ENCODE measurements at places on chromosomes 5 and 9. TPM values are rescaled to one million over a fixed set of nuclear protein-coding genes. Genes with fewer than 3 reads are reported as not detected.

GRCh38 chr9:1514776-1515363 is 464.7 kb downstream of the DMRT2 start:
- no peak for DNase-seq

GRCh38 chr9:35716230-35716629 is 15.8 kb downstream of the TLN1 start:
- DNase-seq = no peak

DNA sequence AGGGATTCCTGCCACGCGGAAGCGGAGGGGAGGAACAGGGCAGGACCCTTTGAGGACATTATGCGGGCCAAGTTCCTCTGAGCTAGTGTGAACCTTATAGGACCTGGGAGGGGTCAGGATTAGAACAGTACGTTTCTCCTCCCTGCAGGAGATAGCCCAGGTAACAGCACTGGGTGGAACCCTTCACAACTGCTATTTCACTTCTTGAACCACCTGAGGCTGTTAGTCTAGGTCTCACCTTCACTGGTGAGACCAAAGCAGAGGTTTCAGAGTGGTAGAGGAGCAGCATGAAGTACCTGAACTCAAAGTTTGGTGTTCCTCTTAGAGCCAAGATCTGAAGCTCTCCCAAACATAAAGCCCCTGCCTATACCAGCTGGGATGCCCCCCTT is 832 bp downstream of the EIF4EBP3 start:
- no peak for DNase-seq

DNA sequence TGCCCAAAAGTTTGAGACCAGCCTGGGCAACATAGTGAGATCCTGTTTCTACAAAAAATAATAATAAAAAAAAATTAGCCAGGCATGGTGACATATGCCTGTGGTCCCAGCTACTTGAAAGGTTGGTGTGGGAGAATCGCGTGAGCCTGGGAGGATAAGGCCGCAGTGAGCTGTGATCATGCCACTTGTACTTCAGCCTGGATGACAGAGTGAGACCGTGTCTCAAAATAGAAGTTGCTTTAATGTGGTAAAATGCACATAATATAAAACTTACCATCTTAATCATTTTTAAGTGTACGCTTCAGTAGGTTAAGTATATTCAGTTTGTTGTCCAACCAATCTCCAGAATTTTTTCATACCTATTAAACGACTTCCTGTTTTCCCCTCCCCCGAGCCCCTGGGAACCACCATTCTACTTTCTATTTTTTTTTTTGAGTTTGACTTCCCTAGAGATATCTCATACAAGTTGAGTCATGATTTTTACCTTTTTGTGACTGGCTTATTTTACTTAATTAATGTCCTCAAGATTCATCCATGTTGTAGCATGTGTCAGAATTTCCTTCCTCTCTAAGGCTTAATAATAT is 120.1 kb upstream of the POC5 start:
- DNase-seq = no peak

DNA sequence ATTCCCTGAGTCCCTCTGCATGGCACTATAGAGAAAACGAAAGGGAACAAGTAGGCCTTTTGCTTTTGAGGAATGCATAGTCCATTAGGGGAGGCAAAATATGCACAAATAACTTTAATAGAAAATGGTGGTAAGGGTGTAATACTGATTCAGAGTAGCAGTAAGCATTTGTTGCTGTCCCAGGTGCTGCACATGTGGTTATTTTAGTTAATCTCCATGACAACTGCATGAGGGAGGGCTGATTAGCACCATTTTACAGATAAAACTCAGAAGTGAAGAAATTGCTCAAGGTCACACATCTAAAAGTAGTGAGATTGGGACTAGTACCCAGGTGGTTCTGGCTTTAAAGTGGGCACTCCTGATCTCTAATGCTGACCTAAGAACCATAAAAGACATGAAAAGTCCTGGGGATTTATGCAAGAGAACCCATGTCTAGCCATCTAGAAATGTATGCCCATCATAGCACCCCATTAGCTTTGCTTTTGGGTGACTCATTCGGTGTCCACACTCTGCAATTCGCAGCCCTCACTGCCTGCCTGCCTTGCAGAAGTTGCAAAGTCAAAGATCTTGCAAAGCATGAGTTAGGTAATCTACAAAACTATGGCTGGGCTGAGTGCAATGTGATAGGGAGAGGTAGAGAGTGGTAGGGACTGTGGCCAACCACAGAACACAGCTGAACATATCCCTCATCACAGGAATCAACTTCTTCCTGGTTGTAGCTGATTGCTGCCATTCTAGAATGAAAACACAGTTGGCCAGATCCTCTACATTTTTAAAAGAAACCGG is 195.2 kb downstream of the PTTG1 start:
- no peak for DNase-seq

GRCh38 chr5:154346427-154346826 is 99.4 kb upstream of the SAP30L start:
- no peak for DNase-seq

DNA sequence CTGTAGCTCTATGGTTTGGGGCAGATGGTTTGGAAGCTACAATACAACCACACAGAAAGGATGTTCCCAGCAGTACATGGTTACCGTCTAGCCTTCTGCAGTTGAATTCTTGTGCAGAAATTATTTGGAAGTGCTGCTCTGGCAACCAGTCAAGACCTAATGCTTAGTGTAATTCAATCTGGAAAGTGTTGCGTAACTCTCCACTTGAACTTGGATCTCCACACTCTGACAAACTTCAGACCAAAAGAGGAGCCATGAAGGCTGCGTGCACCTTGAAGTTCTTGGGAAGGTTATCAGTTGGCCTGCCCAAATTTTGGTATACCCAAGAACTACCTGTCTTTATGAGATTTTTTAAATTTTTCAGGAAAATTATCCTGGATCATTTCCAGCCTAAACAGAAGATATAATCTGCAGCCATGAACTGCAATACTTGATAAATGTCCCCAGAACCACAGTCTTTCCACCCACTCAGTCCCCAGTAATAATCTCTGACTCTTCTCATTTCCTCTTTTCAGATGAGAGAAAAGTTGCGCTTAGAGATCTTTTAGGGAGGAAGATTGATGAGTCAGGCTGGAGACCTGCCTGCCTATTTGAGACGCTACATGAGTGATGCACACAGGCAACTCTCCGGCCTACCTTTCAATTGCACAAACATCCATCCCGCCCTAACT is 159.9 kb downstream of the FANCC start:
- DNase-seq = peak; percentile 63

DNA sequence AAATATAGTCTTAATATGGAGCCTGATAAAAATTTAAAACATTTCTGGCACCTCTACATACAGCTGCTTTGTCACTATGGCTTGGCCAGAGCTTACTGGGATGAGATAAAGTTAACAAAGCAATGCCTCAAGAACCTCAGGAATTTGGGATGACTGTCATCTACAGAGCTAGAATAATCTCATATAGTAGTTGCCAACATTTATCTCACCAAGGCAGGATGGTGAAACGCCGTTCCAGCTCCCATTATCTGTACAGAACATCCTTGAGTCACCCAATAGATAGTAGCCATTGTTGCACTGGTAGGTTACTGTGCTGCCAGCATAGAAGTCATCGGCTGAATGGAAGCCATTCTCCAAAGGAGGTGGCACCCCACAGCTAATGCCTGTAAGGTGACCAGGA is 94.6 kb upstream of the TXNDC8 start:
- no peak for DNase-seq

GRCh38 chr9:76223749-76224340 is 170.4 kb downstream of the RFK start:
- DNase-seq = no peak

DNA sequence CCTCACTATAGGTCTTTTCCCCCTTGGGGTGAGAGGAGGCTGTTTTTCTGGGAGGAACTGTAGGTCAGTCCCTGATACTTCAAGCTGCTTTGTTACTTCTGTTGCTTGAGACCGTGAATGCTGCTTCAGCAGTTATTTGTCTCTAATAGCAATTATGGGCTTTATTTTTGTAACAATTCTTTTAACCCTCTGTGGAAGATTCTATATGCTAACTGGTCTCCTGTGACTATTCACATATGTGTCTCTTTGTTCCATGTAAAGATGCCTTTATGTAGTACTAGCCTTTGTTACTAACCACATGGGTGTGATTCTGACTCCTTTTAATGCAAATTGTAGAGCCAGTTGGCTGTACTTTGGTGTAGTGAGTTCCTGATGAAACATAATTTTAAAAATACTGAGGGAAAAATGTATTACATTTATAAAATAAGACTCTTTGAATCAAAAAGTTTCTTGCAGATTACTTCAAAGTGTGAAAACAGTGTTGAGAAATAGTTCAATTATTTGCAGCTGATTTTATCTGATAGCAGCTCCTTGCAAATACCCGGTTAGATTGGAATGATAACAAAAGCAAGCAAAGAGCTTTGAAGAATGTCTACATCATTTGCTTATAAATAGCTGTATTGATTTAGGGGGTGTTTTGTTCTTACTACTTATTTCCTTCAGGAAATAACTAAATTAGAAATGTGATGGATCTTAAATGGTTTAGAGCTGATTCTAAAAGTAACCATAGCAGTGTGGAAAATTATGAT is 46.6 kb downstream of the ANGPTL2 start:
- DNase-seq = no peak

- DNase-seq = no peak
Observed at GRCh38 chr5:264338-264737, 7.1 kb upstream of the PDCD6 start.

- DNase-seq = no peak
Observed at GRCh38 chr5:175456105-175456742, 12.2 kb upstream of the DRD1 start.

DNA sequence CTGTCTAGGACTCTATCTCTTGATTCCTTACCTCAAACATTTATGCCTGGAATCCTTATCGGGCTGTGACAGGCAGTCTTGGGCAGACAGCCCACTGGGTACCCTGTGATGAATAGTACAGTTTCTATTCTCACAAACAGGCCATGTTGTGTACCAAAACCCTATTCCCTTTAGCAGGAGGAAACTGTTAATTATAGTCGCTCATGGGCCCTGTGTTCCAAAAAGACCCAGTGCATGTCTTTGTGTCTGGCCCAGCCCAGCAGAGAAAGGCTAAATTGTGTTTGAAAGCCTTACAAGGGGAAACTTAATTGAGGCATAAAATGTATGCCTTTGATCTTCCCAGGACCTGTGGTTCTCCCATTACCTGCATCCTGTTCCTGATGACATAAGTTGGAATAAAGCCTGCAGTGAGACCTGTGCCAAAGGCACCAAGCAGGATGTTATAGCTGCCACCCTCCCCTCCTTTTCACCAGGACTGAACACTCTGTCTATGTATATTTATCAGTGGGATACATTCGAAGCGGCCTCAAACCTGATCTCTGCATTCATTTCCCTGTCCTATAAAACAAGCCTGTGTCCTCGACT is 43.3 kb downstream of the TLR4 start:
- no peak for DNase-seq

DNA sequence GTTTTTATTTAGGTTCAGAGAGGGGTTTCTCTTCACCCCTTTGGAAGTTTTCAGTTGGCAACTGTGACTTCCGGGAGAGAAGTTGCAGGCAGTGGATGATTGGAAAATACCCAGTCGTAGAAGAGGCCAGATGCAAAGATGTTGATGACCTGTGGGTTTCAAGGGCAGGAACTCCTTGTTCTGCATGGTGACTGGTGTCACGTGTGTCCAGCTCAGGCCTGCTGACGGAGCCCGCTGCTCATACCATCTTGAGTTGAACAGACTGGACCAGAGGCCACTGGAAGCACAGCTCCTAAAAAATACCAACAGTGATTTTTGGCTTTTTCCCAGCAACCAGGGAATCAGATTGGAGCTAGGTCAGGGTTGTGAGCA is 243.9 kb upstream of the KLF4 start:
- no peak for DNase-seq

DNA sequence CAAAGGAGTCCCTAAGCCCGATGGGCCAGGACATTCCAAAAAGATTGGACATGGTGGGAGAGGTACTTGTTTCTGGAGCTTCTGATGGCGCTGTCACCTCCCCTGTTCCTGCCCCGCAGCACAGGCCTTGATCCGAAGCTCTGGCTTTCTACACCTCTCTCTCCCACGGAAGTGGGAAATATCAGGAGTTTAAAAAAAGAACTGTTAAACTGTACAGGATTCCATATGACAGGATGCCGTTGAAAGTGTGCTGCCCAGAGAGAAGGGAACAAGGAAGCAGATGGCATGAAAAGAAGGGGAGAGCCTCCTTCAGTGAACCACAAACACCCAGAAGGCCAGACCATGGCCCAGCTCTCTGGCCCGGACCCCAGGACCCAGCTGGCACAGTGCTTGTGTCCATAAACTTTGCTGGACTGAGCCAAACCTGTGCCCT is 26.8 kb upstream of the SLC2A8 start:
- no peak for DNase-seq

DNA sequence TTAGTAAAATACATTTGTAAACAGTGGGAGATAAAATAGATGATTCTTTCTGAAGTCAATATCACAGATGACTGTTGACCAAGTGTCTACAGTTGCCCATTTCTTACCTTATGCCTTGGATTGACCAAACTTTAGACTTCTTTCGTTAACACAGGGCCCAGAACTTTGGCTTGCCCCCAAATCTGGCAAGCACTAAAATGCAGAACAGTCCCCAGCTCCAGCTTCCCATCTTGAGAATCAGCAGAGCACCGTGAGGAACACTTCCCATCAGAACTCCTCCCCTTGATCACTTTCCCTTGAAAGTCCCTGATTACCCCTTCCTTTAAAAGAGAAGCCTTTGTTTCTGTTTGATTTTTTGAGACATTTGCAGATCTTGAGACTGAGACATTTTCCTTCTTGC is 1039.9 kb downstream of the TLE1 start:
- DNase-seq = no peak

GRCh38 chr5:58088941-58089340 is 370.9 kb downstream of the PLK2 start:
- no peak for DNase-seq

DNA sequence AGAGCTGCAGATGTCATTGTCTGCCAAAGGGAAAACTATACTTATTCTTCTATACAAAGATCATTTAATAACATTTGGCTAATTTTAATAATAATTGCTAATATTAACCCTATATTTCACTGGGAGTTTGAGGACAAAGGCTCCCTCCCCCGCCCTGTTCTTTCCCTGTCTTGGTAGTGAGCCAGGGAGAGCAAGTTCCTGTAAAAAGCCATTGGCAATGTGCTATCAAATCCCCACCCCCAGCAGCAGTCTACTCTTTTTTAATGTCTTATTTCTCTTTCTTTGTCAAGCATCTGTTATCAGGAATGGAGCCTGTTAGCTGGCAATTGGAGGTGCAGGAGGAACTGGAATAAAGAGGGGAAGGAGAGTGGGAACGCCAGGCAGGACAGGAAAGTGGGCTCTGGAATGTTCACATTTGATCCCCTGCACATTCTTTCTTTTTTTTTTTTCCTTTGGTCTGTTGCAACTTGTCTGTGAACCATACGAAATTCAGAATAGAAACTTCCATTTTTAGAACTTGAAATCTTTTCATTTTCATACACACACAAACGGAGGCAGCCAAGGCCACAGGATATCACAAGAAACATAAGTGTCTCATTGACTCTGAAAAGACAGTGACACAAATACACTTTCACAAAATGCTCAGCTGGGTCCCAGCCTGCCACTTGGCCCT is 664.8 kb upstream of the ZNF608 start:
- DNase-seq = no peak

PCAT7 gene
- total RNA-seq = 0.94 TPM

ACSL6 gene
- total RNA-seq = 0.81 TPM

HRH2 gene
- total RNA-seq = 5.7 TPM

TUSC1 gene
- 13.3 TPM for total RNA-seq

HMCN2 gene
- total RNA-seq = 9.5 TPM

CMYA5 gene
- total RNA-seq = 33.4 TPM

ST6GALNAC4 gene
- 25.8 TPM for total RNA-seq

VDAC1 gene
- 167 TPM for total RNA-seq

PSMD5 gene
- 53.4 TPM for total RNA-seq

ALDH1A1 gene
- total RNA-seq = 18.7 TPM

IL7R gene
- 34.9 TPM for total RNA-seq

F12 gene
- total RNA-seq = 1.3 TPM

CCT5 gene
- 158 TPM for total RNA-seq

IFNW1 gene
- not detected for total RNA-seq
